ENCODE measurements at places on chromosomes 7 and 10.

DNA sequence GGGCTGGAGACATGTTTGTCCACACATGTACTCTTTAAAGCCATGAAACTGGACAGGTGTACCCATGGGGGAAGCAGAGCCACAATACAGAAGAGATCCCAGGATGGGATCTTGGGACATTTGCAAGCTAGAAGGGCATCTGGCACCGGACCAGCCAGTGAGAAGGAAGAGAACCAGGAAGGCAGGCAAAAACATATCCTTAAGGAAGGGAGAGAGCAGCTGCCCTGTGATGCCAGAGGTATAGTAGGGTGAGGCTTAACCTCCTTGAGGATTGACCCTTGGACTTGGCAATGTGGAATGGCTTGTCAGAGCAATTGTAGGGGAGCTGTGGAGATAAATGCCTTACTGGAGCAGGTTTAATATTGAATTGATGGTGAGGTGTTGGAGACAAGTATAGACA lies 17.9 kb upstream of the SUV39H2 start:
- DNase-seq: no peak

DNA sequence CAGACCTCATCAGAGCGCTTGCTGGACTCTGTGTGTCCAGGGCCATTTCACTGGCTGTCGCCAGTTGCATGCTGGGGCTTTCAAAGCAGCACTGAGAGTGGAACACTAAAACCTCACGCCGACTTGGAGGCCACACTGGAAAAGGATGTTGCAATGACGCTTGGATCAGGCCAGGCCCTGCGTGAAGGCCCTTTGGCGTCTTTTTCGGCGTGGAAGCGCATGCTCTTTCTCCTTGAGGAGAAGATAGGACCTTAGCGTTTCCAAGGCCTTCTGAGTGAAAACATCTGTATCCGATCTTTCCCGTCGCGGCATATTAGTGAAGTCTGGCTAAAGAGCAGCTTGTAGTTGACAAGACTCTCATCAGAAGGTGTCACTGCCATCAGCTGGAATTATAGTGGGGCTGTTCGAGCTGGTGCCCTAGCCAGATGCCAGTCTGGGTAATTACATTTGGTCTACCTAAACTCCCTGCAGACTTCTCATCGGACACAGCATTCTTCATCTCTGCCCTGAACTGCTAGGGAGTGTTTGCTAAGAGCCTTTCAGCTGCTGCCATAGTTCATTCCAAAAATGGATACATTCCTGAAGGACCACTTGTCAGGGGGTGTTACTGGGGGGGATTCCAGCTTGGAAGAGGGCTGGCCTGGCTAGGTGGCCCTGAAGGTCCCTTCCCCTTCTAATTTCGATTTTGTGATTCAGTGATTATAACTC lies 167.7 kb upstream of the TCF7L2 start:
- no peak for DNase-seq

DNA sequence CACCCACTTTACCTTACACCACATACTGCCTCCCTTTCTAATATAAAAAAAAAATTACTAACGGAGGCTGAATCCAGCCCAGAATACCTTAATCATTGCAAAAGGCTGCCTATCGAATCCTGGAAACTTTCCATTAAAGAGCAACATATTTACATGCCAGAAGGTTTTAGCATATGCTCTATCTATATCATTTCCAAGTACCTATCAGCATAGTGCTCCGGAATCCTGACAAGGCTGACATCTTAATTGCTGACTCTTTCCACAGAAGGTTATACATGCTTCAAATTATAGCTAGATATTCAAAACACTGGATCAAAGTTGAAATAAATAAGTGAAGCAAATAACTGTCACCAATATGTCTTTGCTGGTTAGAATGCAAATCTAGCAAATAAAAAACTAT lies 170.9 kb upstream of the CDK1 start:
- DNase-seq: no peak

DNA sequence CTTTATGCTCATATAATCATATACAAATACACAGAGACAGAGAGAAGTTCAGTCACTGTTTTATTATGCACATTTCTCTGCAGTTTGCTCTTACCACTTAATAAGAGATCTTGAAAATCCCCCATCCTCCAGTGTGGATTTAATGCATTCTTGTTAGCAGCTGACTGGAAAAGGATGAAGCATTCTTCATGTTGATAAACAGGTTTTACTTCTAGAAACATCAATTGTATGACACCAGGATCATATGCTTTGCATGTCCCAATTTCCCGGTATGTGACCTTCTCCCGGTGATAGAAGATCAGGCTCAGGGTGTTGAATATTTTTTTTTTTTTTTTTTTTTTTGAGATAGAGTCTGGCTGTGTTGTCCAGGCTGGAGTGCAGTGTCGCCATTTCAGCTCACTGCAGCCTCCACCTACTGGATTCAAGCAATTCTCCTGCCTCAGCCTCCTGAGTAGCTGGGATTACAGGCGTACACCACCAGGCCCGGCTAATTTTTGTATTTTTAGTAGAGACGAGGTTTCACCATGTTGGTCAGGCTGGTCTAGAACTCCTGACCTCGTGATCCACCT lies 6.2 kb upstream of the CREB3L2 start:
- DNase-seq: no peak

GRCh38 chr7:121515630-121516401 lies 119.7 kb upstream of the FAM3C start:
- DNase-seq: no peak

DNA sequence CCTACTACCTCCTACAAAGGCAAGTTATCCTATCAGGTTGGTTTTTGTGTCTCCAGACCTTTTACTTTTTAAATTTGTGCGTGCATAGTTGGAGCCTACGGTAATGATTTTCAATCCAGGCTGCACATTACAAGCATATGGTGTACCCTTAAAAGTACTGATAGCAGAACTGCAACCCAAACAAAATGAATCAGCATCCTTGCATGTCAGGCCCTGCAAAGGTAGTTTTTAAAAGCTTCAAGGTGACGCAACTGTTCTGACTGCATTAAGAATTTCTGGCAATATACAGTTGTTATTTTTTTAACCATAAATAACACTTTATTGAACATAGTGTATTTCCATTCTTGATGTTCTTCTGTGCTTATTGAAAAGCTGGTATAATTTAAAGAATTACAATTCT lies 28.9 kb downstream of the GNAT3 start:
- DNase-seq: no peak

- no peak for DNase-seq
These were observed 169.0 kb downstream of the SRPK2 start for GRCh38 chr7:105219771-105220160.
